ENCODE measurements at places on chromosomes 12 and 14.
A peak's percentile ranks its signal among the peaks of the same experiment; 100 is the strongest.

DNA sequence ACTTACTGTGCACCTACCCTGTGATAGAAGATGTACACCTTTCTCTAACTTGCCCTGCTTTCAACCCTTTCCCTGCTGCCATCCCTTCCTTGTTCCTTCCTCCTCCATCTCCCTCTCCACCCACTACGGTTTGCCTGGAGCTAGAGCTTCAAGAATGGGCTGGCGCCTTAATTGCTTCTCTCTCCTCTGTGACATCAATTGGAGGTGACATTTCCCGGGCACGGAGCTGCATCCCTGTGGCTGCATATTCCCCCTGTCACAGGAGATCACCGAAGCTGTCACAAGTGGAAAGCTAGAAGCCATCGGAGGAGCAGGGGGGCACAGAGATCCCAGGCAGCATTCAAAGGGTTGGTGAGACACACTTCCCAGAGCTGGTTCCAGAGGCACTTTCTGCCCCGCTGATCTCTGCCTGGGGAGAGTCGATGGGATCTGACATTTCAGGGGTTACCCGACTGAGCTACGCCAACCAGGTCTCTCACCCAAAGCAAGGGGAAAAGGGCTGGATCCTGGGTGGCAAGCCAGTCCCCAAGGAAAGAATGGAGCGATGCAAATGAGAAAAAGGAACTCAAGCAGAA lies 604.9 kb downstream of the MED13L start:
- no peak for DNase-seq

- DNase-seq: no peak
Observed at GRCh38 chr12:128056136-128056801, 210.7 kb upstream of the TMEM132C start.

- DNase-seq: no peak
Observed at GRCh38 chr14:24844011-24844410, 205.9 kb downstream of the STXBP6 start.

DNA sequence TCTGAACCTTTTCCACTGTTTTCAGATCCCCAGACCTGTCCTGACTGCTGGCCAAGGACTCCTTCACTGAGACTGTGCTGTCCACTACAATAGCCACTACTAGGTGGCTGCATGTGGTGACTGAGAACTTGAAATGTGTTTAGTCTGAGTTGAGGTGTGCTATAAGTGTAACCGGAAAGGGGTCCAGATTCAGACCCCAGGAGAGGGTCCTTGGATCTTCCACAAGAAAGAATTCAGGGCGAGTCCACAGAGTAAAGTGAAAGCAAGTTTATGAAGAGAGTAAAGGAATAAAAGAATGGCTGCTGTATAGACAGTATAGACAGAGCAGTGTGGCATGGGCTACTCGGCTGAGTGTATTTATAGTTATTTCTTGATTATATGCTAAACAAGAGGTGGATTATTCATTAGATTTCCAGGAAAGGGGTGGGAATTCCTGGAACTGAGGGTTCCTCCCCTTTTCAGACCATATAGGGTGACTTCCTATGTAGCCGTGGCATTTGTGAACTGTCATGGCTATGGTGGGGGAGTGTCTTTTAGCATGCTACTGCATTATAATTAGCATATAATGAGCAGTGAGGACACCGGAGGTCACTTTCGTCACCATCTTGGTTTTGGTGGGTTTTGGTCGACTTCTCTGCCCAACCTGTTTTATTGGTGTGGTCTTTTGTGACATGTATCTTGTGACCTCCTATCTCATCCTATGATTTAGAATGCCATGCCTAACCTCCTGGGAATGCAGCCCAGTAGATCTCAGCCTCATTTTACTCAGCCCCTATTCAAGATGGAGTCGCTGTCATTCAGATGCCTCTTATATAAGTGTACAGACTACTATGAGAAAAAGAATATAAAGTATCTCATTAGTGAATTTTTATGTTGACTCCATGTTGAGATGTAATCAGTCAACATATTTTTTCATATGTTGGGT lies 70.0 kb upstream of the SRSF5 start:
- peak; percentile 53 for DNase-seq

GRCh38 chr12:32402170-32402569 lies 2.8 kb downstream of the FGD4 start:
- no peak for DNase-seq

GRCh38 chr14:87102811-87103378 lies 890.1 kb downstream of the GALC start:
- DNase-seq: no peak

DNA sequence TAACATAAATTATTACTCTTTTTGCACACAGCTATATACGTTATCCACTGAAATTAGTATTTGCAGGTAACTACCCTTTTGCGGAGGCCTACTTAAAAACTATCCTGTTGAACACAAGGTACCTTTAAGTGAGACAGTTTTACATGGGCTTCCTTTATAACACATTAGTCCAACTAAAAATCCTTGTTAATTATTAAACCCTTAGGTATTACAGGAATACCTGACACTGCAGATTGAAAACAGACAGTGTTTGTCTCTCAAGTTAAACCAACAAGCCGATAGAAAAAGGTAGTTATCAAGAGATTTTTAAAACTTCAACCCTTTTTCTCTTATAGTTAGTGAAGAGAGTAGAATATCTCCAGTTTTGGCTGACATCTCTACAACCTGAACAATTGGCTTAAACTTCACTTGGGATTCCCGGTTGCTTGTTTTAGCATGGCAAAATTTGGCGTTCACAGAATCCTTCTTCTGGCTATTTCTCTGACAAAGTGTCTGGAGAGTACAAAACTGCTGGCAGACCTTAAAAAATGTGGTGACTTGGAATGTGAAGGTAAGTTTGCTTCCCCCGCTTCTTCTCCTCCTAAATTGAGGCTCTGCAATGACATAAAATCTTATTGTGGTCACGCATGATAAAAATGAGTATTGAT lies at the start of gene MIA2:
TSS of gene MIA2 (plus strand) at position 236 of the 647 bp plus-strand sequence. CDS start at position 436, 200 bp downstream.
- DNase-seq: no peak

GRCh38 chr14:90760591-90761316 lies 55.5 kb downstream of the TTC7B start:
- DNase-seq: no peak

DNA sequence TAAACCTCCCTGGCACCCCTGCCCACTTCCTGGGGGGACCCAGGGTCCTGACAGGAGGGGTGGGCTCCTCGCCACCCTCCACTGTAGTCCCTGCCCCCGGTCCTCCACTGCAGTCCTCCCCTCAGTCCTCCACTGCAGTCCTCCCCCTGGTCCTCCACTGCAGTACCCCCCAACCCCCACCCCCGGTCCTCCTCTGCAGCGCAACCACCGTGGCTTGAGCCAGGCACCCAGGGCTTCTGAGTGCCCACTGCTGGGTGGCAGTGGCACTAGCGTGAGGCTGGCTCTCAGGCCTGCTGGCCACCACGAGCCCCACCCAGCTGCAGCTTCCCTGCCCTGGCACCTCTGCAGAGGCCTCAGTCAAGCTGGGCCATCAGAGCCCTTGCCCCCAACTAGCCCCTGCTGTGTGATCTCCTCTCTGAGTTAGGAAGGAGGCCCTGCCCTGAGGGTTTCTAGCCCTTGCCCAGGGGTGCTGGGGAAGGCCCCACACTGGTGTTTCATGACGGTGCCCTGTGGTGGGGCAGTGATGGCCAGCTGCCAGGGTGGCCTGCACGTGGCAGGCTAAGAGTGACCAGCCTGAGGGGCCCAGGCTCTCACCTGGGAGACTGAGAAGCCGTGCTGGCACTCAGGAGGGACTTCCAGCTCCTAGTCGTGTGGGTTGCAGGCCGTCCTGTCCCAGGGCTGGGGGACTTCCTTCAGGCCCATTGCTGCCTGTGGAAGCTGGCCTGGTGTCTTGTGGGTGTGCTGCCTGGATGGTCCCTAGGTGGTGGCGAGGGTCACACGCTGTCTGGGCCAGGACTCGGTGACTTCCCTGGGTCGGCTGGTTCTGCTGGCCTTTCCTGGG lies 9.7 kb downstream of the CEP170B start:
- DNase-seq: no peak

DNA sequence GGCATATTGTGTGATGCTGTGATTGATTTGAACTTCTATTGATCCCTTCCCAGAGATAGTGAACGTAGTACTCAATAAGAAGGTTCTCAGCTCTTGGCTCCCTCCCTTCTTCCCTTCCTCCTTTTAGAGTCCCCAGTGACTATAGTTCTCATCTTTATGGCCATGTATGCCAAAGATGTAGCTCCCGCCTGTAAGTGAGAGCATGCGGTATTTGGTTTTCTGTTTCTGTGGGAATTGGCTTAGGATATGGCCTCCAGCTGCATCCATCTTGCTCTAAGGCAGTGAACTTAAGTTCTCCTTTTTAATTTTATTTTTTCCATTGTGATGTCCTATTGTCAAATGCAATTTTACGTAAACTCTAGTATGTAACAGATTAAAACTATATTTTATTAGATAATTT lies 109.5 kb downstream of the AEBP2 start:
- no peak for DNase-seq

GRCh38 chr12:18045446-18045992 lies 44.5 kb downstream of the RERGL start:
- no peak for DNase-seq

DNA sequence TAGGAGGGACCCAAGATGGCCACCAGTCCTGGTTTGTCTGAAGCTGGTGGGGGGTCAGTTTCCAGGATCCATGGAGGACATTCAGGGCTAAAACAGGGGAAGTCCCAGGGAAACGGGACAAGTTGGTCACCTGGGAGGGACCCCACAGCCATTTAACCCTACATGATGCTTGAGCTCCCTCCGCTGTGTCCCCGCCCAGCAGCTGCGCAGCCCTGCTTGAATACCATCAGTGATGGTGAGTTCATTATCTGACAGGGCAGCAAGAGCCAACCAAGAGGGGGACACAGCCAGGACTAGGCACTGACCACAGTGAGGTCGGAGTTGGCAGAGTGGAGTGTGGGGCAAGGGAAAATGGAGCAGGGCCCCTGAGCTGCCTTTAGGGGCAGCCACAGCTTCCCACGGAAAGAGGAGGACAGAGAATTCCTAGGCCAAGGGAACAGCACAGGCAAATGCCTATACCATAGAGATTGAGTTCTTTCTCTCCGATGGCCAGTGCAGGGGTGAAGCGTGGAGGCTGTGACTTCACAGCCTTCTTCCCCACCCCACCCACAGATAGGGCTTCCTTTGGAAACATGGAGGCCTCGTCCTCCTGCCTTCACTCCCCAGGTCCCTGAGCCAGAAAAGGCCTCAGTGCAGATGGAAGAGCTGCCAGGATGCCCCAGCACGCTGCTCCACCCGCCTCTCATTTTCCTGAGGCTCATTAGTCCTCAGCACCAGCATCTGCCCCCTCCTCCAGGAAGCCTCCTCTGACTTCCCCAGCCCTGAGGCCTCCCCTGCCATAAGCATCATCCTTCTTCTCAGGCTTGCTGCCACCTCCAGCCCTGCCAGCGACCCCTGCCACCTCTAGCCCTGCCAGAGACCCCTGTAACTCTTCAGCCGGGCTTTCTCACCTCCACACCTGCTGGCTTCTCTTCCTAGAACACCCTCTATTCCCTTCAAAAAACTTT lies 51.4 kb downstream of the CYP46A1 start:
- DNase-seq: no peak

DNA sequence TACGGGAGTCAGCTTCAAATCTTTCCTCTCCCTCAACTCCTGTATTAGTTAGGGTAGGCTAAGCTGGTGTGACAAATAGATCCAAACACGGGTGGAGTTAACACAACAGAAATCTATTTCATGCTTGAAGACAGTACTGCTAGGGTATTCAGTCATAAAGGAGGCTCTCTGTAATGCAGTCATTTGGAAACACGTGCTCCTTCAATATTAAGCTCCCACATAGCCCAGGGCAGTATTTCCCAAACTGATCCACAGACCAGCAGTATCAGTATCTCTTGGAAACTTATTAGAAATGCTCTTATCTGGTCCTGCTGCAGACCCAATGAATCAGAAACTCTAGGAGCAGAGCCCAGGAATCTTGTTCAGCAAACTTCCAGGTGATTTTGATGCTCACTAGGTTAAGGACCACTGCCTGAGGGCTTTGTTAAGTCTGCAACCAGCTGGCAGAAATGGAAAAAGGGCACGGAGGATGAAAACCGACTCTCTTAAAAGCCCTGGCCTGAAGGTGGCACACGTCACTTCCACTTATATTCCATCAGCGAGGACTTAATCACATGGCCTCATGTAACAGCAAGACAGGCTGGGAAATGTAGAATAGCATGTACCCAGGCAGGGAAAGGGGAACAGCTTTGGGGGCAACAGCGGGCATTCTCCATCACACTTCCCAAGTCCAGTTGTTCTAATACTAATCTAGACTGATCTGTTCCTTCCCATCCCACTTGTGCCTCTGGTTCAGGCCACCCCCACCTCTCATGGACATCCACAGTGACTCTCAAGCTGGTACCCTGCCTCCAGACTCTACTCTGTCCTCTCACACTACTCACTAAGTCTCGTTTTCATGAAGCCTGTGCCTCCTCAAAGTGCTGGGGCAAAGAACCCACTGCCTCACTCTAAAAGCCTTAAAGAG lies 38.2 kb upstream of the RIC8B start:
- peak; percentile 46 for DNase-seq

- DNase-seq: no peak
Observed at GRCh38 chr14:102805371-102805891, 28.2 kb downstream of the TRAF3 start.

DNA sequence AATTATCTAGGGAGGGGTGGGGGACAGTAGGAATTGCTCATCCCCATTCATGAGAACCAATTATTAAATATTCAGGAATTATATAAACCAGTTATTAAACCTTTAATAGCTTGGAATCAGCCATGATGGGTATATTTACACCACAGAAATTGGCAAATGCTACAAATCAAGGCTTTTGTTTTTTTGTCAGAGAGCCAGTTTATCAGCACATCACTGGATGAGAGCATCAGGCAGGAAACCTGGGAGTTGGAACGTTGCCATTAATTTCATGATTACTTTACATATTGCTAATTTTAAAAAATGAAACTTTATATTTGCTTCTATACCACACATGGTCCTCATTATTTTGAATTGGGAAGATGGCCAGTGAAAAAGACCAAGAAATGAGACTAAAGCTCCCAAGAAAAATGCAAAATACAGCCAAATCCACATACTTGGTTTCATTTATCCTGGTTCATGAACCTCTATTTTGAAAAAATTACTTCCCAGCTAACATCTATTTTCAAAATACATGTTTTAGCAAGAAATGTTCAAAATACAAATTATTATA lies 48.4 kb downstream of the ATL1 start:
- DNase-seq: no peak

GRCh38 chr12:3123729-3124128 lies 46.5 kb downstream of the TSPAN9 start:
- no peak for DNase-seq

GRCh38 chr12:123761841-123762714 lies at the start of gene DNAH10:
Gene DNAH10, plus strand, starts transcription at chr12:123762301. Its CDS starts 36 bp downstream, at chr12:123762337.
- peak; percentile 37 for DNase-seq

GRCh38 chr14:83757916-83758315 lies 1772.0 kb upstream of the FLRT2 start:
- no peak for DNase-seq
